Osteoblast (primary cell): ENCODE measurements at places on chromosomes 13 and 19.

GRCh38 chr13:39373145-39373544, 229.8 kb downstream of the LHFPL6 start:
- no peak for DNase-seq

GRCh38 chr13:67048084-67048820, 181.9 kb downstream of the PCDH9 start:
- DNase-seq, result peak; percentile 38

- DNase-seq, result no peak
Measured at GRCh38 chr13:23852351-23852750, 36.8 kb downstream of the MIPEP start.

DNA sequence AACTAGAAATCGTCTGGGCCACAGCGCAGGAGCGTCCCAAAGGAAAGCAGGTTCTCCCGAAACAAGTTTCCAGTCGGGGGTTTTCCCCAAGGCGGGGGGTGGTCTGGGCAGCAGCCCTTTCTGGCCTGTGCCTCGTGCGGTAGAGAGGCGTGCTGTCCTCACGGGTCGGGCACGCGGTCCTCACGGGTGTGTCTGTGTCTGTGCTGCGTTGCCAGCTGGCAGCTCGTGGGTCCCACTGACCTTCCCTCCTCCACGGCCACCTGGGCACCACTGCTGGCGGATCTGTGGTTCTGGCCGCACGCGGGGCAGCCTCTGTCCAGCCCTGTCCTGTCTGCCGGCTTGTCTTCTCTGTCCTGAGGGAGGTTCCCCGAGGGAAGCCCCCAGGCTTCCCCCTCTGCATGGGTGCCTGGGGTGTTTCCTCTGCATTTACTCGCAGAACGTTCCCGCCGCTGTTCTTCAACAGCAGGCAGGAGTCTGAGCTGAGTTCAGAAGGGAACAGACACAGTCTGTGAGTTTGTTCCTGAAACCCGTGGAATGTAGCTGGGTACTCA, 98.2 kb upstream of the MCF2L start:
- no peak for DNase-seq

GRCh38 chr13:58467176-58467575, 835.6 kb downstream of the PCDH17 start:
- DNase-seq, result no peak

- no peak for DNase-seq
Measured at GRCh38 chr13:69970520-69970919, 137.1 kb upstream of the ATXN8OS start.

DNA sequence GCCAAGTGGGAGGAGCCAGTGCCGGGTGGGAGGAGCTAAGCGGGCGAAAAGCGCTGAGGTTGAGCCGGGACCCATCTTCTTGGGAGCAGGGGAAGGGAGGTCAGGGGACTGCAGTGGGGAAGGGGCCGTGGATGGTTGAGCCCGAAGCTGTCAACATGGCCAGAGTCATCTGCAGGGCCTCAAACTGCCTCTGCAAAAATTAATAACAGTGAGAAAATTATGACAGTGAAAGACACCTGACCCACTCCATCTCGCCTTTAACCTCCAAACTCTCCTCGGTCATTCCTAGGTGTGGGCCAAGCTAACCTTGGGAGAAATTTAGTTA, 30.1 kb downstream of the ZNF557 start:
- no peak for DNase-seq

- peak; percentile 99 for DNase-seq
Measured at GRCh38 chr19:4304538-4305256, at the start of gene FSD1. Gene FSD1 (plus strand): TSS chr19:4304598. CDS start chr19:4304747, 149 bp downstream.

GRCh38 chr19:12453495-12453894, 12.7 kb upstream of the ZNF443 start:
- no peak for DNase-seq

DNA sequence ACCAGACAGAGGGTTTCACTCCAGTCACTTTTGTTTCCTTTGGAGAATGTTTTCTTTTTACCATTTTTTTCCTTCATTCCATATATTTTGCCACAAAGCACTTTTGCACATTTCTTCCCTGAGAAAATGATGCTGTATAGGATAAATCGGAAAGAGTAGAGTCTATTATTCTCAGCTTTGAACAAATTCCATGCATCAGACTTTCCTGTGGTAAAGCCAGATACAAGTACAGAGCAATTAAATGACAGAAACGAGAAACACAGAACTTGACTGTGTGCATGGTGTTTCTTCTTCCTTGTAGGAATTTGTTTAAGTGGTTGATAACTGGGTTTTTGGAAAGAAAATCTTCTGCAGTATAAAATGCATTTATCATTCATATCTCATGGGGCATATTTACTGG, 107.4 kb upstream of the CSNK1A1L start:
- DNase-seq, result no peak

- DNase-seq, result no peak
Measured at GRCh38 chr13:97932036-97932435, 21.4 kb upstream of the IPO5 start.

- DNase-seq, result no peak
Measured at GRCh38 chr13:66926851-66927524, 303.1 kb downstream of the PCDH9 start.

DNA sequence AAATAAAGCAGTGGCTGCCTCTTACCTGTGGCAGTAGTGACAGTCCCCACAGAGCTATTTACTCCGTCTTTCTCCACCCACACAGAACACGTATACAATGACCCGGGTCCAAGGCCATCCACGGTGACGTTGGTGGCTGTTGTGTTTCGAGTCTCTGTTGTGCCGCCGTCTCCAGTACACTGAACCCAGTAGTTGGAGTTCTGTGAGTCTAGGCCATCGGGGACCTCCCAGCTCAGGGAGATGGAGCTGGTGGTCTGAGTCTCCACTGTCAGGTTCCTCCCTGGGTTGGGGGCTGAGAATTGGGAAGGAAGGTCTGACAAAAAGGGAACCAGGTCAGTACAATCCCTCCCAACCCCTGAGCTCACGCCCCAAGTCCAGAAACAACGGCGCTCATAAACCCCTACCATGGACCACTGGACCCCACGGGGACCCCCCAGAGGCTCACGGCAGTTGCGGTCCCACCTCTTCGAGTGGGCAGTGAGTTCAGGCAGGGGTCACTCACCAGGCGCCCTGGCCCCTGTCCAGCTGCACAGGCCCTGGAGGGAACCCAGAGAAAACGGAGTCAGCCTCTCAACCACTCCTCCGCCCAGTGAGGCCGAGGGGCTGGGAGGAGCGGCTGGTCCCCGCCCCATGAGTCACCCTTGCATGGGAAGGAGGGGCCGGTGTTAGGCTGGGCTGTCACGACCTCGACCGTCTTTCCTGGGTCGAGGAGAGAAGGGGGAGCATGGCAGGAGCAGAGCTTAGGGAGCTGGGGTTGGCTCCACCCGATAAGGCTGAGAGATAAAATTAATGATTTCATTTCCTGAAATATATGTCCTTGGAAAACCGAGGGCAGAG, 2.4 kb downstream of the PTPRH start:
- peak; percentile 99 for DNase-seq

DNA sequence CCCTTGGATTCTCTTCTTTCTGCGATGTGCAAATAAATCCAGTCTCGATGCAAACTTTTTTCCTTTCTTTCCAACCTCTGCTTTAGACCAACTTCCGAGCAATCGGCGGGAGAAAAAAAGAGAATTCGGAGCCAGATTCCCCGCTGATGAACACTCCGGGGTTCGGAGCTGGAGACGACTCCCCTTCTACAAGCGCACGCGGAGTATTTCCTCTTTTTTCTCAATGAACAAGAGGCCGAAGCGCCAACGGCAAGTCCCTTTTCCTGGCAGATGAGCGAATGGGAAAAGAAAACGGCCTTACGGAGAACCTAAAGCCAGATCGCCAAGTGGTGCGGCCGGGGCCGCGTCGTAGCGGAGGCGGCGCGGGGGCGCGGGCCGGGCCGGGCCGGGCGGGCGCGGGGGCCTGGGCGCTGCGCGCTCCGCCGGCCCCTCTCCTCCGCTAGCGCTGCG, 250 bp downstream of the SPRY2 start:
- DNase-seq, result no peak

DNA sequence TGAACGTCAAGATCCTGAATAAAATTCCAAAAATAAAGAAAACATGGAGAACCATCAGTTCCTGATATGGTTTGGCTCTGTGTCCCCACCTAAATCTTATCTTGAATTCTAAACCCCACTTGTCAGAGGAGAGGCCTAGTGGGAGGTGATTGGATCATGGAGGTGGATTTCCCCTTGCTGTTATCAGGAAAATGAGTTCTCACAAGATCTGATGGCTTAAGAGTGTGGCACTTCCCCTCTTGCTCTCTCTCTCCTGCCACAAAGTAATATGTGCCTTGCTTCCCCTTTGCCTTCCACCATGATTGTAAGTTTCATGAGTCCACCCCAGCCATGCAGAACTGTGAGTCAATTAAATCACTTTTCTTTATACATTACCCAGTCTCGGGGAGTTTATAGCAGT, 827.4 kb downstream of the GPC5 start:
- DNase-seq, result no peak

- DNase-seq, result no peak
Measured at GRCh38 chr13:71685072-71685471, 181.9 kb downstream of the DACH1 start.

- DNase-seq, result peak; percentile 98
Measured at GRCh38 chr19:13022859-13023636, 27.8 kb downstream of the NFIX start.

- DNase-seq, result peak; percentile 61
Measured at GRCh38 chr19:44607049-44607448, 6.3 kb upstream of the IGSF23 start.

- DNase-seq, result no peak
Measured at GRCh38 chr13:32259116-32259515, 56.0 kb downstream of the ZAR1L start.

DNA sequence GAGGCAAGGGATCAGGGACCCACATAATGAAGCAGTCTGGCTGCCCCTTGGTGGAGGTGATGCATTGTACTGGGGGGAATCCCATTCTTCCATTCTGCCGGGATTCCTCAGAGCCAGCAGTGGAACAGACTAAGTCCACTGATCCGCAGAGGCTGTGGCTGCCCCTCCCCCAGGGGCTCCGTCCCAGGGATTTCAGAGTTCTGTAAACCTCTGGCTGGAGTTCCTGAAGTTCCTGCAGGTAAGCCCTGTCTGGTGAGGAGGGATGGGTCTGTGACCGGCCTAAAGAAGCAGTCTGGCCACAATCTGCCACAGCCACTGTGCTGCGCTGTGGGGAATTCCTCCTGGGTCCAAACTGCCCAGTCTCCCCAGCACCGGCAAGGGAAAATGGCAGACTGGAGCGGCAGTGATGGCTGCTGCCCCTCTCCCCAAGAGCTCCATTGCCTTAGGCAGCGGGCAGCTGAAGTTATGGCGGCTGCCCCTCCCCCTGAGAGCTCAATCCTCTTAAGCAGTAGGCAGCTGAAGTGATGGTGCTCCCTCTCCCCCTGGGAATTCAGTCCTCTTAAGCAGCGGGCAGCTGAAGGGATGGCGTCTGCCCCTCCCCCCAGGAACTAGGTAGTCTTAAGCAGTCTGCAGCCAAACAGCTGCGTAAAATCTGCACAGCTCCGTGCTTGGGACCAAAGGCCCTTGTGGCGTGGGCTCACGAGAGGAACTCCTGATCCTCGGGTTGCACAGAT, 155.7 kb downstream of the PCDH17 start:
- DNase-seq, result no peak

GRCh38 chr19:38033658-38034491, 126.9 kb downstream of the SIPA1L3 start:
- no peak for DNase-seq

DNA sequence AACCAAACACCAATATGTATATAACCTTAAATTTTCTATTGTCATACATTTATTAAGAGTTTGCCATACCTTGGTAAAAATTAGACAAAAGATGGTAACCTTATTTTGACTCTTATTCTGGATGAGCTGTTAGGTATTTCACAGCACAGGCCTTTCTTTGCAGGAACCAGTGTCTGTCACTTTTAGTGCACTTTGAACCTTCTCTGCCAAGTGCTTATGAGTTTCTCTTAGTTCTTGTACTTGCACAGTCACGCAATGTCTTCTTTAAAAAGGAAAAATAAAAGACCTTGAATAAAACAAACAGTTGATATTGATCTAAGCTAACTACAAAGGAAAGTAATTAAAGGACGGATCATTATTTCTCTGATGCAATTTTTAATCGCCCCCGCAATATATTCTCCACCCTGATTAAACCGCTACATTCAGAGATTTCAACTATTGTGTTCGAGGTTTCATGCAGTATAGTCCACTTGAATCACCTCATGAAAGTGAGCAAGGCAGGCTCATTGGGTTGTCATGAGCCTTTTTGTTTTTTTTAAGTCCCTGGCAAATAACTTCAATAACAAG, 534.5 kb downstream of the KLF5 start:
- DNase-seq, result no peak

DNA sequence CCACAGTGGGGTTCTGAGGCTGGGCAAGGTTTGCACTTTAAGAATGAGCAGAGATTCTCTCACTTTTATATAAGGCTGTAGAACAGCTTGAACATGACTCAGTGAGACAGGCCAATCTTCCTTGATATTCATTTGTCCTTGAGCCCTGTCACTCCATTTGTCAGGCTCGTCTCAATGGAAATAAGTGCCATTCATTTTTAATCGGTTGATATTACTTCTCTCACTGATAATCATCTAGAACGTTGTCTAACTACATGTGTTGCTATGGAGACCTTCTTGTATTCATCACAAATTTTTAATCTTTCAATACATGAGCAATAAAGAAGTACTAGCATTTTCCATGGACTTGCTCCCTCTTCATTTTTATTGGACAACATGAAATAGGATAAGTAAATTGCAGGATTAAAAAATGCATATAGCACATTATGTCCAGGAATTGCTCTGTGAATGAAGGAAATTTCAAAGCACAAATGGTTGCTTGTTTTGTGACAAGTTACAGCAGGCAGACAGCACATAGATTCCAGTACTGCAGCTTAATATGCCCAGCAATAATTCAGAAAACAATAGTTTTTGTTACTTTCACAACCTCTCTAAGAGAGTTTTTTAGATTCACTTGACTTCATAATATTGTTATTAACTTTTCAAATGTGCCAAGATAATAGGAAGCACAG, 1178.4 kb upstream of the ATXN8OS start:
- no peak for DNase-seq

DNA sequence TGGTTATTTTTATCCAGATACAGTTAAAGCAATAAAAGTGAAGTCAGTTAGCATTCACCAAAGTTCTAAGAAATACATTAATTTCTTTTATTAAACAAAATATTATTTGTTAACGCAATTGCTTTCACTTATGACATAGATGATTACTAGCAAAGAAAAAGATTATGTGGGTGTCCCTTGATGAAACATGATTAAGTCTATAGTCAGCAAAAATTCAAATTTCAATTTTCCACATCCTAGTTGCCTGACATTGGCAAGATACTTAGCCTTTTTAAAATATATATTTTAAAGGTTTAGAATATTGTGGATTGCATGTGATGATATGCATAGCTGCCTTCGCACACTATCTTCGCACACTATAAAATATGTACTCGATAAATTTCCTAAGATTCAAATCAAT, 1780.5 kb upstream of the MIR17HG start:
- DNase-seq, result no peak

GRCh38 chr13:35473802-35474201, 2.7 kb downstream of the MAB21L1 start:
- DNase-seq, result no peak
